ENCODE measurements at places on chromosomes 4 and X. TPM values are rescaled to one million over a fixed set of nuclear protein-coding genes. Genes with fewer than 3 reads are reported as not detected.

GRCh38 chrX:41085512-41085877 is 250 bp downstream of the USP9X start:
- no peak for DNase-seq

DNA sequence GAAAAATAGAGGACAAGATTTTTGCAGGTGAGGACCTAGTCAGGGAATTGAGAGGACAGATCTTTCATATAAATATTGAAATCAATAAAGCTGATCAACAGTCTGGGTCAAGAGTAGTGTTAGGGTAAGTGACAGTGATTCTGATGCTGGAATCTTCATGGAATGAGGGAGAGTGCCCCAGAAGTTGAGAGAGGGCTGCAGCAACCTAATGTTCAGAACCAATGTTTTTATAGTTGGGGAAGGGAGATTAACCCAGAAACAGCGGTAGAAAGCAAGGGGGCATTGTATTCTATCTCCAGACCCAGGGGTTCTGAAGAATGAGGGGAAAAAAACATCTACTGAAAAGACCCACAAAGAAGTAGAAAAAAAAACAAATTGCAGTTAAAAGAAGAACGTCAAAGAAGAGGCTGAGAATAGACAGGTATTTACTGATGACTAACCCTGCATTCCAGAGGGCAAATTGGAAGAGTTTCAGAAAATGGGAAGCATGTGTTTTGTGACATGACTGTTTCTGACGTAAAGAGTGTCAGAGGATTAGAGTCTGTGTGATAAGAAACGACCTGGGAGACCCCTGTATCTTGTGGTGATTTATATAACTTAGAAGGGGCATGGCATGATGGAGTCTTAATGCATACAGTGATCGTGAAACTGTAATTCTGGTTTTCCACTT is 819.6 kb upstream of the EPHA5 start:
- DNase-seq: peak; percentile 32

DNA sequence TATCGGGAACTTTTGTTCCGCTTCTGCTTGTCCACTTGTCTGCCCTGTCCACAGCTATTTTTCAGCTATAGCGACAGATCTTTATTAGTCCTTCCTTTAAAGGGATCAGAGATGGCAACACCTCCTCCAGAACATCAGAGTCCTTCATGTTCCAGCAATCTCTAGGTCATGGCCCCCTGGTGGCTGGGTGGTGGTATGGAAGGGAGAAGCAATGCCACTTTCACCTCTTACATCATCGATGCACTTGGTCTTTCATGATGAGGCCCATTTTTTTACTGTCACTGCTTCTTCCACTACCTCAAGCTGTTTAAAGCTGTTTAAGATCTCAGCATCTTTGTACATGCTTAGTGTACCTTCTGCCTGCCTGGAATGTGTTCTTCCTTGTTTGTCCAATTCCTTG is 106.7 kb downstream of the ARHGAP6 start:
- DNase-seq: peak; percentile 3

DNA sequence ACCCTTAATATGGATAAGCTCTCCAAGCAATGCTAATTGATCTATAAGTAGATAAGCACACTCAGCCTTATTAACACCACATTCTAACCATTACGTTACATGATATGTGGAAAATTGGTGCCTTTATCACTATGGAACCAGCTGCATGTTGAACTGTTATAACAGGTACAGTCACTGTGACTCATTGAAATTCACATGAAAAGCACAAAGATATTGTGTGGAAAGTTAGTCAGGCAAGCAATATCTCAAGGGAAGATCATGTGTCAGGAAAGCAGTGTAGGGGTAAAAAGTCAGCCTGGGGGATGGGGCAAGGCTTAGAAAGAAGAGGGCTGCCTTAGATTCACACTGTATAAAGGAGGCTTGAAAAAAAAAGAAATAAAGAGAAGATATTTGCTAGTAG is 313.7 kb upstream of the SMIM31 start:
- DNase-seq: peak; percentile 88

DNA sequence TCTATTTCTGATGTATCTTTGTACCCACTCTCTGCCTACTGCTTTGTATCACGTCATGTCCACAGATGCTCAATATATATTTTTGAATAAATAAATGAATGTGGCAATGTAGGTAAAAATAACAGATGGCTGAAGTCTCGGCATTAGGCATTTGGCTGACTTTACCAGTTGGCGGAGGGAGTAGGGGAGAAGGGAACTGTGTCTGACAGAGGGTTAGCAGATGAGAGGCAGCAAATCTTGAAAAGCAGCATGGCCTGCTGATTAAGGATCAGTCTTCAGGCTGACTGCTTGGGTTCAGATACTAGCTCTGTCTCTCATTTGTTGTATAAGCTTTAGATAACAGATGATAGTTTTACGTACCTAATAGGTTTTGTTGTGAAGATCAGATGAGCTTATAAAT is 31.9 kb upstream of the RASGEF1B start:
- no peak for DNase-seq

- DNase-seq: peak; percentile 26
Measured at GRCh38 chrX:37825215-37825842, 22.0 kb downstream of the DYNLT3 start.

PAGE4 gene
- polyA plus RNA-seq: not detected

DNA sequence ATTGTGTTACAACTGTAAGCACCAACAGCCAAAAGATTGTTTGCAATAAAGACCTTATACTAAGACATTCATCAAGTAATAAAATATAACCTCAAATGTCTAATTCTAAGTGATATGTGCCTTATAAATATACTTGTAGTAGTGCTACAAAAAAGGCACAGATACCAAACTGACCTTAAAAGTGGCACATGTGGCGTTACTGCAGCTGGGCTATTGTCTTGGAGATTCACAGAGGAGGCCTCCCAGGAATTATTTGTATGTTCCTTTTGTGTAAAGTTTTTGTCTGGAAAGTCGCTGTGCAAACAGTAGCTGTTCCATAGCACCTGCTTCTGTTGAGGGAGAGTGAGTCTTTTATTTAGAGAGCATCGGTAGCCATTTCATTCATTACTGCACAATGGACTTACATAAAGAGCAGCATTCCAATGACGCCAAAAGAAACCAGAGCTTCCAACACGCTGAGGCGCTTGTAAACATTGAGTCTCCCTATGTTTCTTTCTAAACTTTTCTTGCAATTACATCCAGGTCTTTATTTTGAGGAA is 143.7 kb downstream of the RPA4 start:
- DNase-seq: no peak

DNA sequence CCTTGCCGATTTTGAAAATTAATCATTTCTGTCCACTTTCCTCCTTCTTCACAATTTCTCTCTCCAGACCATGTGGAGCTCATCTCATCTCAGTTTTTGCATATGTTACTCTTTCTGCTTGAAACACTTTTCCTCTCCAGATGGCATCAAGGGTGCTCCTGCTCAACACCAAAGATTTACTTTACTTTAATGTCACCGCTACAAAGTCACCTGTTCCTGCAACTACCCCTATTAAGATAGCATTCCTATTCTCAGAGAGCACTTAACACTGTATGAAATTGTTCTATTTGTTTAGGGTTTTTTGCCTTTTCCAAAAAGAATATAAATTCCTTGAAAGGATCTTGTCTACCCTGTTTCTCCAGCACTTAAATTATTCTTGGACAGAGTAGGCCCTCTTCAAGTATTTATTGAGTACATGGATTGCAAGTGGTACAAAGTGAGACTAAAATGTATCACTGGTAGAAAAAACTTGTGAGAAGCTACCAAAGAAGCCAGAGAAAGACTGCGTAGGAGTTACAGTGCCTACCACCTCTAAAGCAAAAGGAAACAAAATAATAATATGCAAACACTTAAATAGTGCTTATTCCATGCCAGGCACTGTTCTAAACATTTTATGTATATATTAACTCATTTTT is 1.1 kb upstream of the EXOSC9 start:
- DNase-seq: no peak

- no peak for DNase-seq
Measured at GRCh38 chrX:153888344-153888743, 2.4 kb upstream of the L1CAM start.

DNA sequence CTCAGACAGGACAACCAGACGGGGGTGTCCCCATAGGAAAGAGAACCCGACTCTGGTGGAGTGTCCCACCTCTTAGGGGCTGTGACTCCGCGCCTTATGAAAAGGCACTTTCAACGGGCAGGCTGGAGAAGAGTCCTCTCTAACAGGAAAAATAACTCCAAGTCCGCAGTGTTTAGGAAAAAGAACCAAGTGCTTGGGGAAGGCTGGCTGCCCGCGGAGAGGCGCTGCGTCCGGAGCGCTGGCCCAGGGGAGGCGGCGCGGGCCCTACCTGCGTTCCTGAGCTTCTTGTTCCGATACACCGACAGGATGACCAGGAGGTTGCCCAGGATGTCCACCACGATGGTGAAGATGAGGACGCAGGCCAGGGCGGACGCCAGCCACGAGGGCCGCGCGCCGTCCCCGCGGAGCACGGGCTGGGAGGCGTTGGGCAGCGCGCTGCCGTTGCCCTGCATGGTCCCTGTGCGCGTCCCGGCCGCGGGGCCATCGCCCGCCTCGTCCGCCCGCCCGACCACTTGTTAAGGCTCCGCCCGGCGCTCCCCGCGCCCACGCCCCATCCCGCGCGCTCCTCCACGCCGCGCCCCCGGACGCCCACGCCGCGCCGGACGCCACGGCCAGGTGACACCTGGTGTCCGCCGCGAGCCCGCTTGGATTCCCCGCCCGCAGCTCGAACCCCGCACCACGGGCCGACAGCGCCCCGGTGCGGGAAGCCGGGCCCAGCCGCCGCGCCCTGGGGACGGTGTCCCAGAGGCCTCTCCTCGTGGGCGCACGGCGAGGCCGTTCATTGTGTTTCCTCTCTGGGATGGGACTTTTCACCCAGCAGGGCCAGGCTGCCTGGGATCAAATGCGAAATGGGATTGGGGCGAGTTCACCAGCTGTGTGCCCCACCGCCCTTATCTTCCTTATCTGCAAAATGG is at the start of gene MTNR1A:
TSS of gene MTNR1A (minus strand) at position 654 of the 914 bp plus-strand sequence. CDS start at position 452, 202 bp downstream.
- no peak for DNase-seq

- DNase-seq: peak; percentile 88
Measured at GRCh38 chrX:68936608-68937007, 107.8 kb downstream of the EFNB1 start.

- DNase-seq: no peak
Measured at GRCh38 chrX:24277405-24277804, 36.5 kb downstream of the SUPT20HL2 start.

- DNase-seq: peak; percentile 34
Measured at GRCh38 chrX:68732906-68733493, 85.5 kb downstream of the STARD8 start.

All from mammary epithelial cell (primary cell).